ENCODE measurements at places on chromosomes 3 and 15.

- DNase-seq = no peak
These were observed 105.6 kb downstream of the THSD4 start for GRCh38 chr15:71220828-71221227.

- DNase-seq = peak; percentile 5
These were observed 46.6 kb upstream of the MDFIC2 start for GRCh38 chr3:70358978-70359580.

GRCh38 chr3:151537726-151538125, 76.9 kb upstream of the IGSF10 start:
- no peak for DNase-seq

DNA sequence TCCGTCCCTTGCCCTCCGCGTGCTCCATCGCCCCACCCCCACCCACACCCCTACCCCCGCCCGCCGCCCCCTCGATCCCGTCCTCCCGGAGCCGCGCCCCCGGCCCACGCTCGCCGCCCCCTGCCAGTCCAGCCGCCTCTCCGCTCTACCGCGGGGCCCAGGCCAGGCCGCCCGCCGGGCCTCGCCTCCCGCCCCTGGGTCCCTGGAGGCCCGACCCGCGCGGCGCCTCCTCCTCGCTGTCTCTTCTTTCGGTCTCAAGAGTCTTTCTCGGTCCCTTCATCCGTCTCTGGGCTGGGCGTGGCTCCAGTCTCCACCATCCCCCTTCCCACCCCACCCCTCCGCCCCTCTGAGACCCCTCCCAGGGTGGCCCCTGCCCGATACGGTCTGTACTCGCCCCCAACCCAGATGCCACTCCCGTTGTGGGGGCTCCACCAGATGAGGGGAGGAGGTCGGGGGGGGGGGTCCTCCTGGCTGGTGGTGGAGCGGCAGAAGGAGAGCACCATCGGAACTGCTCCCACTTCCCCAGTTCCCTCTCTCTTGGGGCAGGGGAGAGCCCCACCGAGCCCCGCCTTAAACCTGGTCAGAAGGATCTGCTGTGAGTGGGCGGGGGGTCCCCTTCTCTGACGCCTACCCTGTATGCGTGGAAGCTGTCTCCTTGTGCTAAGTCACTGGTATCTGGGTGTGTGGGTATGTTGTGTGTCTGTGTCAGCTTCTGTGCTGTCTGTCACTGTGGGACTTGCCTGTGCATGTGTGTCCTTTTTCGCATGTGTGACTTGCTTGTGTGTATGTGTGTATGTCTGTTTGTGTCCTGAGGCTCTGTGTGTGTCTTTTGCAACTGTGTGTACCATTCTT, 1.0 kb downstream of the PRKCD start:
- DNase-seq = no peak

DNA sequence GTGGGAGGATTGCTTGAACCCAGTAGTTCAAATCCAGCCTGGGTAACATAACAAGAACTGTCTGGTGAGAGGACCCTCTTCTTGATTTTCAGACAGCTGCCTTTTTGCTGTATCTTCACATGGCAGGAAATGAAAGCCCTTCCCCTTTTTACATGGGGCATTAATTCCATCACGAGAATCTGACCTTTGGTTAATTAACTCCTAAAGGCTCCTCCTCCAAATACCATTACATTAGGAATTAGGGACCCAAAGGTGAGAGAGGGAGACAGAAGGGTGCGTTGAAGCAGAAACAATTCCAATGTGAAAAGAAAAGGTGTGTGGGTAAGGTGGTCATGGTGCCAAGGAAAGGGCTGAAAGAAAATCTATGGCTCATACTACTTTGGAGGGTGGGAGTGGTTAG, 536.2 kb downstream of the MAGI1 start:
- DNase-seq = no peak

DNA sequence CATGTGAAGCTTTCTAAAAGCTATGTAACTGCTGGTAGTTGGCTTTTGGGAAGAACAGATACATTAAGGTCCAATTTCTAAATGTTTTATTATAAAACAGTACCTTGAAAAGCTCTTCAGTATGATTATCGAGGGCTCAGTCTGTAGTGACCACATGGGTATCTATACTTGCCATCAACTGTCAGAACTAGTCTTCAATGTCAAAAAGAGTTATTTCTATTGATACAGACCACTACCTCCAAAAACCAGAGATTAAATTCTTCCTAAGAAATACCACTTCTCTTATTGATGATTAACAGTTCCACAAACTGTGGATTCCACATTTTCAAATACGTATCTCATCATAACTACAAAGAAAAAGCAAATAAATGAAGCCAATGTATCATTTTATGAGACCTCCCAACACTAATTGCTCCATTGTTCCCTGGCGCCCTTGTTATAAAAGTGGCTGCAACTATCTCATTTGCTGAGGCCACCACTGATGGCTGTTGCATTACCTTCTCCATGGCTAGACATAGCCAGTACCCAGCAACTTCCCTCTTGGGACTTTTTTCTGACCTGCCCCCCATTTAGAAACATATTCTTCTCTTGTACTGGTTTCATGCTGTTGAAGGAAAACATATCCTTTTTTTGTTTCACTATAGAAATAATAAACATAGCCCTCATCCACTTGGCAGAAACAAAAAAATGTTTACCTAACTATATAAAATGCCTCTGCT, 33.9 kb upstream of the MBNL1 start:
- no peak for DNase-seq

All from right renal cortex interstitium (tissue), 3 donors.